ENCODE measurements at places on chromosomes 13 and 19. TPM values are rescaled to one million over a fixed set of nuclear protein-coding genes. Genes with fewer than 3 reads are reported as not detected.

PRX gene
- 25.6 TPM for total RNA-seq

GRIN2D gene
- total RNA-seq: 0.54 TPM

- peak; percentile 53 for DNase-seq
Measured at GRCh38 chr13:90868321-90868920, 479.1 kb upstream of the MIR17HG start.

GRCh38 chr19:7533281-7533885 lies 2.1 kb upstream of the PNPLA6 start:
- peak; percentile 68 for DNase-seq
